AG09319 (cell line): ENCODE measurements at places on chromosomes 12 and 14.

- no peak for DNase-seq
Observed at GRCh38 chr14:51860825-51861499, 550 bp downstream of the GNG2 start.

DNA sequence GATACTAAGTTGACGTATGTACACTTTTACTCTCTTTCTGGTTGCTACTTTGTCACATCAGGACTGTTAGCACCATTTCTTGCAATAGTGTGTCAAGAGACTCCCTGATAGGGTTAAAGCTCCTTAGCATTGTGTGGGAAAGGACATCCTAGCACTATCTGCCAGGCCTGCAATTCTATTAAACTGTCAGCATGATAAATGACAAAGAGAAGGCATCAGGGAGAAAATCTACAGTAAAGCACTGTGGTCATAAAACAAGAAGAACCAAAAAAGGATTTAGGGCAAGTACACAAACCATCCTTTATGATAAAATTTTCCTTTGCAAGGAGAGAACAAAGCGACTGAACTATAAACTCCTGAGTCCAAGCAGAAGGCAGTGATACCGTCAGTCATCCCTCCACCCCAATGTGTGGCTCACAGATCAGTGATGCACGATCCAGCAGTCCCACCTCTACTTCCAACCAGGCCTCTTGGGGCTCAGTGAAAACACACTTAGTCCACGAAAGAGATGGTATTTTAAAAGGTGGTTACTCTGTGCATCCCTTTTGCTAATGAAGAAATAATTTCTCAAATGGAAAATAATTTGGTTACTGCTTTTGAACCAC is 31.4 kb upstream of the SLC35F4 start:
- DNase-seq: no peak

DNA sequence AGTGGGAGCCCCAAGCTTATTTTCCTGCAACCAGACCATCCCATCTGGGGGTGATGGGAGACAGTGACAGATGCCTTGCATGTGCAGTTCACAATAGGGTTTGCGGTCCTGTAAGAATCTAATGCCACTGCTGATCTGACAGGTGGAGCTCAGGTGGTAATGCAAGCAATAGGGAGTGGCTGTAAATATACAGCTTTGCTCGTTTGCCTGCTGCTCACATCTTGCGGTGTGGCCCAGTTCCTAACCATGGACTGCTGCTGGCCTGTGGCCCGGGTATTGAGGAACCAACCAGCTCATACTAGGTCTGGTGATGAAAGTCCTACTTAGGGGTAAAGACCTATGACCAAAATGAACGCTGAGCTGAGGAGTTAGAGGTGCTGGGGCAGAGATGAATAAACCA is 36.1 kb upstream of the CCDC88C start:
- DNase-seq: no peak

GRCh38 chr14:60721326-60722106 is 2.6 kb downstream of the SIX4 start:
- no peak for DNase-seq

GRCh38 chr14:100601064-100601463 is 13.8 kb upstream of the BEGAIN start:
- no peak for DNase-seq

DNA sequence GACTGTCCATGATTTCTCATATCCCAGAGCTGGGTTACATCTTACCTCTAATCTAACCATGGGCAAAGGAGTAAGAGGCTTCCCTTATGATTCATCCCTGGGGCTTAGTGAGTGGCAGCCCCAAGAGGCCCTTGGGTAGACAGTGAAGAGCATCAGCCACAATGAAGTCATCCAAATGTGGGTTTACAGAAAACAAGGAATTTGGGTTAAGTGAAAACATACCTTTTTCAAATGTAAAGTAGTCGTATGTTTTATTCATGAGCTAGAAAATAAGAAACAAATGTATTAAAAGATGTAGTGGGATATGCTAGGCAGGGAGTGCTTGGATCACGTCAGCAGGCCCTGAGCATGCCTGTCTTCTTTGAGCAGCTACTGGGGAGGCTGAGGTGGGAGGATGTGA is 54.0 kb upstream of the ELK3 start:
- peak; percentile 19 for DNase-seq

DNA sequence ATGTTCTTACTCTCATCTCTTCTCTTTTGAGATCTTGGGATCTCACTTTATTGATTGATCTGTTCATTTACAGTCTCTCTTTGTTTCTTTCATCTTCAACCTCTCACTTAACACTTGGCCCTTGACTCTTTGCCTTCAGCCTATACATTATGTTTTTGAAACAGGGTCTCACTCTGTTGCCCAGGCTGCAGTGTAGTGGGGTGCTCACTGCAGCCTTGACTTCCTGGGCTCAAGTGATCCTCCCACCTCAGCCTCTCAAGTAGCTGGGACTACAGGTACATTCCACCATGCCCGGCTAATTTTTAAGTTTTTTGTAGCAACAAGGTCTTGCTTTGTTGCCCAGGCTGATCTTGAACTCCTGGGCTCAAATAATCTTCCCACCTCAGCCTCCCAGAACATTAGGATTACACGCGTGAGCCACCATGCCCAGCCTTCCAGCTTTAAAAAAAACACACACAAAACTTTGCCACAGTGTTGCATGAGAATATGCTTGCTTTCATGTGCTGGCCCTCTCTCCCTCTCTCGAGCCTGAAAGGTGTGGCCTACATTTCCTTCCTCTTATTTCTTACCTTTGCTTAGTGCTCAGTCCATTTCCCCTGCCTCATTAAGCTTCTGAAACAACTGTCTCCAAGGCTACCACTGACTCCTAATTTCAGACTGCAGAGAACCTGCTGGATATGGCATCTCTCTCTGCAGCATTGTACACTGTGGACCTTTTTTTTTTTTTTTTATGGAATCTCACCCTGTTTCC is 9.9 kb downstream of the DIP2B start:
- no peak for DNase-seq

GRCh38 chr12:29759950-29760349 is 23.8 kb downstream of the TMTC1 start:
- no peak for DNase-seq

GRCh38 chr12:6426882-6427671 is 17.7 kb upstream of the CD27 start:
- DNase-seq: no peak

DNA sequence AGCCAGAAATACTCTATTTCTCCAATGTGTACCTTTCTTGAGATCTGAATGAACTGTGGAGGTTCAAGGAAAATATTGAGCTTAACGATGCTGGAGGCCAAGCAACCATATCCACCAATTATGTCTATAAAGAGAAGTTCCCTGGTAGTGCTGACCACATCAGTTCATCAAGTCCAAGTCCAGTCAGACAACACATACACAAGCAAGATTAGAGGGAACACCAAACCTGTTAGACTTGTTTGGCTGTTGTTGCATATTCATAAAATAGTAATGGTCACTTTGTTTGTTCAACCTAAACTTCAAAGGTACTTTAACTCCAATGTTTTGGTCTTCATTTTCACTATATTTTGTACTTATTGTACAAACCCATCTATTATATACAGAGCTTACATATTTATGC is 81.6 kb downstream of the LMO3 start:
- no peak for DNase-seq

GRCh38 chr12:128977441-128977840 is 124.2 kb downstream of the GLT1D1 start:
- DNase-seq: no peak

DNA sequence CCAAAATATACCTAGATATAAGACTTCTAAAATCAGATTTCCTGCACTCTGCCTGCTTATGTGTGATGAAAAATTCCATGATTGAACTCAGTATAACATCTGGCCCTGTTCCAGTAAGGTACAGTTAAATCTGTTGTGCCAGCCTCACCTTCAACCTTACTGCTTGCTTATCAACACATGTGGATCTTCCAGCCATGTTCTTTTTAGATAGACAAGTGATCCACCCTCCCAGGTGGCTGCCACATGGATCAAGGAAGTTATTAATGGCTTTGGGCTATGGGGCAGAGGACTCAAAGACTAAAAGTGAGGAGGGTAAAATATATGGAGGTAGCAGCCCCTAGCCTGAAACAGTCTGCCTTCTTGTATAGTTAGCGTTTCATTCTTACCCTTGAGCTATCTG is 25.3 kb upstream of the MAGOHB start:
- DNase-seq: no peak

DNA sequence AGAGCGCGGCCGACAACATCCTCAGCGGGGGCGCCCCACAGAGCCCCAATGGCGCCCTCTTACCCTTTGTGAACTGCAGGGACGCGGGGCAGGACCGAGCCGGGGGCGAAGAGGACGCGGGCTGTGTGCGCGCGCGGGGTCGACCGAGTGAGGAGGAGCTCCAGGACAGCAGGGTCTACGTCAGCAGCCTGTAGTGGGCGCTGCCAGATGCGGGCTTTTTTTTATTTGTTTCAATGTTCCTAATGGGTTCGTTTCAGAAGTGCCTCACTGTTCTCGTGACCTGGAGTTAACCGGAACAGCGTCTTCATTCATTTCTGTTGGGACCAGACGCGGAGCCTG is 103.8 kb upstream of the FKBP4 start:
- DNase-seq: no peak

- DNase-seq: no peak
Observed at GRCh38 chr12:123886258-123886657, 86.4 kb downstream of the CCDC92 start.

GRCh38 chr12:113285679-113286610 is 49.0 kb downstream of the SLC8B1 start:
- DNase-seq: no peak

DNA sequence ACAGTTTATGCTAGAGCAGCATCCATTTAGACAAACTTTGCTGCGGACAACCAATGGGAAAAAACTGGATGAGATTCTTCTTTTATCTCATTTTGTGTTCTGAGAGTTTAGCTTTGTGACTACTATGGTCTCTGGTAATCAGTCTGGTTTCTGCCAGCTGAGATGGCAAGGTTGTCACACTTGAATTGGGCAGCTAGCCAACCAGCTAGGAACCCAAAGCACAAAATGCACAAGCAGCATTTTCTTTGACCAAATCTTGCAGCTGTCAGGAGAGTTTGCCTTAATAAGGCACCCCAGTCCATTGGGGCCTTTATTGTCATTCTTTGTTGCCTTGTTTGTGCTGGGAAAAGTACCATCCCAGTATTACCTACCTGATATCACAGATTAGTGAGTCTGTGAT is 34.0 kb upstream of the ETV6 start:
- no peak for DNase-seq

GRCh38 chr12:49825360-49825970 is 2.7 kb downstream of the NCKAP5L start:
- DNase-seq: no peak

DNA sequence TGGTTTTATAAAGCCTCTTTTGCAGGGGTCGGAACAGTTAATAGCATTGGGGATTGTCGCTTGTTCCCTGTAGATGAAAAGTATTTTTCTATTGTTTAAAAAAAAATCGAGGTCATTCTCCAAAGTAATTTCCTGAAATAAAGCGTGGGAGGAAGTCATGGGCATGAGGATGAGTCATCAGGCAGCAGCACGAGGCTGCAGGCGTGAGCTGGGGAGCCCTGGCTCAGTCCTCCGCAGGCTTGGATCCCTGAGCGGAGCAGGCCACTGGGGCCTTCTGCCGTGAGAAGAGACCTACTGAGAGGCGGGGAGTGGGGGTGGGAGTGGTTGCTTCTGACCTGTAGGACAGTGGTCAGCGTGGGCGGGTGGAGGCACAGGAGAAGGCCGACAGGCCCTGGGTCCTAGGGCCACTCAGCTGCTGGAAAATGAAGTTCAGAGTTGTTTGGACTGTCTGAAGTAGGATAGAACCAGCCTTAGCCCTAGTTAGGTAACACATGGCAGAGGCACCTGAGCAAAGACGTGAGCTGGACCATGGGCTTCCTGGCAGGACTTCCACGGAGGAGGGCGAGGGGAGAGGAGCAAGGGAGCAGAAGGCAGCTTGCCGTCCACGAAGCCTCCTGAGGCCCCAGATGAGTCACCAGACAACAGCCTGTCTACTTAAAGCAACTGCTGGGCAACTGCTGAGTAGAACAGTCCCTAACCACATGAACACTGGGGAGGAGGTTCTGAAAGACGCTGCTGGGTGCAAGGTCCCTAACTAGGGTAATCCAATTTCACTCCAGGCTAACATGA is 21.1 kb upstream of the LGALS3 start:
- DNase-seq: peak; percentile 96

DNA sequence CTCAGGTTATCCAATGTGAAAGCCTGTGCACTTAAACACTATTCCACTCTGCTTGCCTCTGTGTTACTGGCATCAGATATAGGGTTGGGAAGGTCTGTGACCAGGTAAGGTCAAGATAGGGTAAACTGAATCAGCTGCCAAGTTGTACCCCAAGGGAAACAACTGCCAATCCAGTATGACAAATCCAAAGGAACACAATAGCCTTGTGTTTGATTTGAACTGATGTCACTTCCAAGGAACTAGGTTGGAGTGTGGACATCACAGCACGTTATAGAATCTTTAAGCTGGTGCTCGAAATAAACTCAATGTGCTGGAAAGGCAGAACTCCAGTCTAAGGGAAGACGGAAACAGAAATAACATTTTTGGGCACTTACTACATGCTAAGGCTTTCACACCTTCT is 223.4 kb upstream of the BTG1 start:
- no peak for DNase-seq

GRCh38 chr14:28763751-28764256 is 2.8 kb upstream of the FOXG1 start:
- DNase-seq: no peak

DNA sequence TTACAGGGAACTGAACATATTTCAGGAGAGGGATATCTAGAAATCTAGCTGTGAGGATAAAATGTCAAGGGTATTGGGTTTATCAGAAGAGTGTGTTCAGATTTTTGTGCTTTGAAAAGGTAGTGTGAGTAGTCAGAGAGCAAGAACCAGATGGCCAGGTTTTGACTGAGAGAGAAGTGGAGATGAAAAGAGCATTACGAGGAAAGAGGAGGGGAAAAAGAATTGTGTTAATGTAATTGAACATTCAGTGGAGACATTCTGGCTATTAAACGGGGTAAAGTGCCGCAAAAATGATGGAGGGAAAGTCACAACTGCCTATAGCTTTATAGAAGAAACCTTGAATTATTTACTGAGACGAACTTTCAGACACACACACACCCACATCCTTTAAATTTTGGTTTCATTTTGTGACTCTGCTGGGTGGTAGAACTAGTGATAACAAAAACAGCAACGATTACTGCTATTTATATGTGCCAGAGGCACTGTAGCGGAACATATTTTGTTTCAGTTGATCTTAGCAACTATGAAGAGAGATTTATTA is 213.6 kb downstream of the ERC1 start:
- no peak for DNase-seq

- no peak for DNase-seq
Observed at GRCh38 chr14:20412411-20412810, 890 bp downstream of the TEP1 start.

DNA sequence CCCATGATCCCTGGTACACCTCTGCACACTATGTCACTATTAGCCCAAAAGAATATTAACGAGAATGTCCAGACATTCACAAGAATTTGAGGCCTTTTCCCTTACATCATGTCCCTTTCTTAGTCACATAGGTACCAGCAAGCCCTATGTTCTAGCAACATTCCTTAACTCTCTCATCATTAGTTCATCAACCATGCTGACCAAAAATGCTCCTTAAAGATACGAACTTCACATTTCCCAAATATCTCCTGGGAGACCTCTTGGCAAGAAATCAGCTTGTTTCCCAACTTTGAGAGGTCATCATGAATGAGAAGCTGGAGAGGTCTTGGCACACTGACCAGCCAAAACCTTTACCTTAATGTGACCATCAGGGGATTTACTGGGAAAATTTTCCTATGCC is 4.6 kb downstream of the SALL2 start:
- DNase-seq: no peak
